ENCODE measurements at places on chromosomes 7 and 10.

DNA sequence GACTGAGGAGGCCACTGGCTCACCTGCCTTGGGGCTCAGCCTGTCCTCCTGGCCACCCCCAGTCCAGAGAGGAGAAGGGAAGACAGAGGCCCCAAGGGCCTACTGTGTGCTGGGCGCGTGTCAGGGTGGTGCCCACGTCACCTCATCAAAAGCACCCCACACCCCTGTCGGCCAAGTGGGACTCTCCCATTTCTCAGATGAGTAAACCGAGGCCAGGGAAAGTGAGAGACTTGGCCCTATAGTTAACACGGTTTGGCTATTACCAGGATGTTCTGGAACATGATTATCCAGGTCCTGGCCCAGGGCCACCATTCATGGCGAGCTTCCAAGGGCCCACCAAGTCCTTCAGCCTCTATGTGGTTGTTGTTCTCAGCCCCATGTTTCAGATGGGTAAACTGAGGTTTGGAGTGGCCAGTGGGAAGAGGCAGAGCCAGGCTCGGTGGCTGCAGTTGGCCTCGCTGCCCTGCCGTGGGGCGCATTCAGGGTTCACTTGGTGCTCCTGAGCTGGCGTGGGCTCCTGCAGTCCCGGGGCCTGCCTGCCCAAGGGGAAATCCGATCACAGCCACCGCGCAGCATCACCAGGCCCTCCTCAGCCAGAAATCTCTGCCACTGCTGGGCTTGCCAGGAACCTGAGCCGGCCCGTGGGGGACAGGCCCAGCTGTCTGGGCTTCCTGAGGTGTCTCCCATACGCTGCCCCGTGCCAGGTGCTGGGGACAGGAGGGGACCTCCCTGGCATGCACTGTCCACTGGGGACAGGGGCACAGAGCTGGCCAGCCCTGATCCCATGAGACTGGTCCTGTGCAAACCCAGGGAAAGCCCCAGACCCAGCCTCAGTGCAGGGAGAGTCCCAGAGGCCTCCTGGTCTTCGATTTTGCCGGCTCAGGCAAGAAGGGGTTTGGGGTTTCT, 117.7 kb upstream of the TNRC18 start:
- DNase-seq = no peak

DNA sequence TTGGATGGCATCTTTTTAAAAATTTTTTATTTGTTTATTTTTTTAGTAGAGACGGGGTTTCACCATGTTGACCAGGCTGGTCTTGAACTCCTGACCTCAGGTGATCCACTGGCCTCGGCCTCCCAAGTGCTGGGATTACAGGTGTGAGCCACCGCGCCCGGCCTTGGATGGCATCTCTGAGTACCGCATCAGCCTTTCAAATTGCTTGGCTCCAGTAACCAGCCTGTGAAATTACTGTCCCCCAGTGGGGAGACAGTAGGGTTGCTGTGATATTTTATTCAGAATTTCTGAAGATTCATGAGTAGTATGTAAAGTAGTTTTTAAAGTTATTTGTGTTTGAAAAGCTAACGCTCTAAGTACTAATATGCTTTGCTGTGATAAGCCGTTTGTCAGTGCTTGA, 1.2 kb downstream of the NUB1 start:
- no peak for DNase-seq

GRCh38 chr7:100156331-100157068, 2.0 kb downstream of the TRAPPC14 start:
- DNase-seq = no peak

DNA sequence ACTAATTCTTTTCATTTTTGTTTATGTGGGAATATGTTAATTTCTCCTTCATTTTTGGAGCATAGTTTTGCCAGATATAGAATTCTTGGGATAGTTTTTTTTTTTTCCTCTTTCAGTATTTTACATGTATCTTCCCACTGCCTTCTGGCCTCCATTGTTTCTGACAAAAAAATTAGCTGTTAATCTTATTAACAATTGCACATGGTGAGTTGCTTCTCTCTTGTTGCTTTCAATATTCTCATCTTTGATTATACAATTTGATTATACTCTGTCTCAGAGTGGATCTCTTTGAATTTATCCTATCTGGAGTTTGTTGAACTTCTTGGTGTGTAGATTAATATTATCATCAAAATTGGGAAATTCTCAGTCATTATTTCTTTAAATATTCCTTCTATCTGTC, 41.4 kb upstream of the HABP2 start:
- no peak for DNase-seq

DNA sequence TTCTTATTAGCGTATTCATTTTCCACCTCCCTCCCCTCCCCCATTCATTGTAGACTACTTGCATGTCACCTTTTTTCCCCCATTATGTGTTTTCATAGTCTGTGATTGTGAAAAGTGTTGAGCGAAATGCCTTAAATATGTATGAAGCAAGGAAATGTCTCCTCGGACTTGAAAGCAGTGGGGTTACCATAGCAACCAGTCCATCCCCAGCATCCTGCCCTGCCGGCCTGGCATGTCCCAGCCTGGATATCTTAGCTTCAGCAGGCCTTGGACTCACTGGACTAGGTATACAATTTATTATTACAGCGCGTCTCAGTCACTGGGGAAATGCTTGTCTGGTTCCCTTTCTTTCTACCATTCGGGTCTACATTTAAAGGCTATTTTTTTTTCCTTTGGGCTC, 283.6 kb downstream of the BICC1 start:
- DNase-seq = no peak

Data from naive B cell (primary cell).